ENCODE measurements at places on chromosomes 2 and 18. TPM values are rescaled to one million over a fixed set of nuclear protein-coding genes. Genes with fewer than 3 reads are reported as not detected.

Gene IL1B
- not detected for total RNA-seq

Gene CHRNA1
- total RNA-seq = 11.3 TPM

Gene CABYR
- total RNA-seq = 11.4 TPM

Gene UGT1A3
- total RNA-seq = not detected

Gene RANBP2
- total RNA-seq = 79.4 TPM

Gene RFX8
- 1.00 TPM for total RNA-seq

Gene MYO7B
- not detected for total RNA-seq

Gene AFF3
- 0.16 TPM for total RNA-seq

Gene CMPK2
- total RNA-seq = 0.69 TPM

Gene ATOH8
- 12.7 TPM for total RNA-seq

Gene ITGA4
- total RNA-seq = 2.8 TPM

Gene SEPTIN10
- total RNA-seq = 105 TPM

Gene CRYGC
- not detected for total RNA-seq

Gene DES
- total RNA-seq = not detected

Gene C2orf66
- total RNA-seq = 0.27 TPM

Gene TANC1
- total RNA-seq = 99.4 TPM

Gene LYG1
- total RNA-seq = 0.35 TPM

Gene CROCC2
- total RNA-seq = not detected

Gene CD28
- total RNA-seq = not detected

Gene MARCO
- total RNA-seq = not detected

Gene CACNB4
- total RNA-seq = 0.30 TPM

Gene CD8A
- not detected for total RNA-seq

Gene UBR3
- 27.7 TPM for total RNA-seq

Gene LRATD1
- not detected for total RNA-seq

Gene KCTD1
- total RNA-seq = 13.3 TPM

Gene ALPI
- not detected for total RNA-seq

Gene ADAM23
- 38.5 TPM for total RNA-seq

Gene IL36G
- total RNA-seq = not detected

Gene IL37
- total RNA-seq = not detected

Gene KLF11
- 11.0 TPM for total RNA-seq

Data from endothelial cell of umbilical vein (primary cell).